ENCODE measurements at places on chromosomes 6 and 20.

- no peak for DNase-seq
Observed at GRCh38 chr6:52115145-52115741, 27.8 kb upstream of the PKHD1 start.

DNA sequence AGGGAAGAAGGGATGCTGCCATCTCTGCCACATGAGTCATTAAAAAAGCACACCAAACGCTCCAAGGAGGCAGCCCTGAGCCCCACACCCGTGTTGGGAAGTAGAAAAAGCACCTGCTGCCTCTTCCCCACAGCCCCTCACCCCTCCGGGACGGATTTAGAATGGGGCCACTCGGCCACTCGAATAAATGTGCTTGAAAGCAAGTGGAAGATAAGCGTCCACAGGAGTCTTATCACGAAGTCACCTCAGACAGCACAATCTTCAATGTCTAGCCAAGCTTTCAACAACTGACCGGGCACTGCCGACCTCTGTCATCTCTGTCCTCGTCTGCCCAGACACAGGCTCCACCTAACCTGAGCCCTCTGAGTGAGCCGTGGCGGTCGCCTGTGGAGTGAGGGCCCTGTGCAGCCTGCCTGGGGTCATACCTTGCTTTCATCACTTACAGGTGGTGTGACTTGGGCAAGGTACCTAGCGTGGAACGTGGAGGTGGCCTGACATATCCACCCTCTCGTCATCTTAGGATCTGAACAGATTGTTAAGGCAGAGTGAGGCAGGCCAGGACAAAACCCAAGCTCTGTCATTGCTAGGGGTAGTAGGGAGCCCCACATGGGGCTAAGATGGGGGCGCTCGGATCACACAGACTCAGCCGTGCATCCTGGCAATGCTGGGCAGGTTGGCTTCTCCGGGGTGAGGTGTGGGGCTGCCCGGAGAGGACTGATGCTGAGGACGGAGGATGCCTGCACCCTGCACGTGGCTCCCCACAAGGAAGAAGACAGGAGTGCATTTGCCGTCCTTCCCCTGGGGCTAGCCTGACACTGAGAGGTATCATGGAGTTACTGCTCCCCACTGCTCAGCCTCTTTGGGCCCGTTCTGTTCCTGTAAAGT is 34.8 kb downstream of the PSMG4 start:
- no peak for DNase-seq

- no peak for DNase-seq
Observed at GRCh38 chr20:31934968-31935764, 16.7 kb downstream of the PDRG1 start.

- DNase-seq, result no peak
Observed at GRCh38 chr6:143399775-143400174, 50.7 kb downstream of the ADAT2 start.

DNA sequence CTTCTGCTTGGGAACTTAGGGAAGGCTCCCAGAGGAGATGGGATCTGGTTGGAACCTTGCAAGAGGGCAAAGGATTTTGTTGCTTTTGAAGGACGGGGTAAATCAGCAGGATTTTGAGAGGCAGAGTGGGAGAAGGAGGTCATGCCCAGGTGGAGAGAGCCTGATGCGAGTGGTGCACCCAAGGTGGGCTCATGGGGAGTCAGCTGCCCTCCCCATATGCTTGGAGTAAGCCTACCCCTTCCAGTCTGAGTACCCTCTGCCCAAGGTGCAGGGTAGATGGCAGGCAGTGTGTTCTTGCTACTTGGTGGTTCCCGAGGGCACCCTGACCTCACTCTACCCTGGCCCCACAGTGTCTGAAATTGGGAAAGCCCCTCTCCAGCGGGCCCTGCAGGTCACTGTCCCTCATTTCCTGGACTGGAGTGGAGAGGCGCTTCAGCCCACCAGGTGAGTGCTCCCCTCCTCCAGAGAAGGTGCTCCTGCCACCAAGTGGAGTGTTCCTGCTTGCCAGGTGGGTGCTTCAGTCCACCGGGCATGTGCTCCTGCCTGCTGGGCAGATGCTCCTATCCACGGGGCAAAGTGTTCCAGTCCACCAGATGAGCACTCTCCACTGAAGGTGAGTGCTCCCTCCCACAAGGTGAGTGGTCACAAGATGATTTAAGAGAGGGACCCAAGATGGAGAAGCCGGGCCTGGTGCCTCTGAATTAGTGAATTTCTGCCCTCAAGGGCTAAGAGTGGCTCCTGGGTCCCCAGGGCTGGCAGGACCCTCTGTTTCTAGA is 3.4 kb downstream of the BPIFB2 start:
- no peak for DNase-seq

DNA sequence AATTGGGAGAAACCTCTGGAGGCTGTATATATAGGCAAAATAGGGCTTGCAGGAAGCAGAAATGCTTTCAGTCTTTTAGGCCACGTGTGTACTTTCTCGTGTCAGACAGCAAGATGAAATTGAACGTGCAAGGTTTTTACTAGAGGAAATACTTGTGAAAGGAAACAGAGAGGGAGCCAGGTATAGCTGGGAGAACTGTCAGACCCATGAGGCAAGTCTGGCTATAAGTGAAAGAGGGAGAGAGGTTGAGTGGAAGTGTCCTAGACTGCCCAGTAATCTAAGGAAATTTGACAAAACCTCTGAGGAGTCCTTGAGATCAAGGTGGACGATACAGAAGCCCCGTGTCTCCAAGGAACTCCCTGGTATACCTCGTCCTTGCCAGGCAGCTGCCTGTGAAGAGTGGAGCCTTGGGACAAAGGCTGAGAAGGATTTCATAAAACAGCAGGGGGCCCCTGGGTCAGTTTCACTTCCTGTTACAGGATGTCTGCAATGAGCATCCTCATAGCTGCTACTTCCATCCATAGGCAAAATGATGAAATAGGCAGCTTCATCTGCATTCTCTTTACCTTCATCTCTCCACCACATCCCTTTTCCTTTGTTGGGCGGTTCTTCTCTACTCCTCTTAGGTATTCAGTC is 114.4 kb upstream of the MAP3K7 start:
- DNase-seq, result no peak

- peak; percentile 32 for DNase-seq
Observed at GRCh38 chr6:129635396-129636130, 74.4 kb downstream of the ARHGAP18 start.
